GF-D8 (cell line): ENCODE measurements at places on chromosomes 7 and 10.
A peak's percentile ranks its signal among the peaks of the same experiment; 100 is the strongest.

- no peak for DNase-seq
These were observed 38.5 kb downstream of the GRID1 start for GRCh38 chr10:86327954-86328725.

DNA sequence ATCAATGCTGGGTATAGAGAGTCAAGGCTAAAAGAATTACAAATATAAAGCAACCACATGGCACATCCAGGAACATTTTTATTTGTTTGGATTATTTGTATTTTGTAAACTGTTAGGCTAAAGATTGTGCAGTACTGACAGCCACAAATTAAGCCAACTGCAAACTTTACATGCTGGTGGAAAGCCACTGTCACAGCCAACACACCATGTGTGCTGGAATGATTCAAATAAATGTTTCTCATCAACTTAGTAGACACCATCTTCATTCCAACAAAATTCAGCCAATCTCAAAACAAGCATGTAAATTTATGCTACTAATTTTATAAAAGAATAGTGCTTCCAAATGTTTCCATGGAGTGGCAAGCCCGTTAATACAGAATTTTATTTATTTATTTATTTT lies 211.8 kb downstream of the ELMO1 start:
- no peak for DNase-seq

- no peak for DNase-seq
These were observed 2.6 kb upstream of the MYL7 start for GRCh38 chr7:44143646-44144250.

GRCh38 chr10:1631282-1631681 lies 106.0 kb downstream of the ADARB2 start:
- no peak for DNase-seq

GRCh38 chr10:20040012-20040411 lies 223.8 kb downstream of the PLXDC2 start:
- no peak for DNase-seq

- no peak for DNase-seq
These were observed 47.7 kb downstream of the RBM17 start for GRCh38 chr10:6136215-6137201.

DNA sequence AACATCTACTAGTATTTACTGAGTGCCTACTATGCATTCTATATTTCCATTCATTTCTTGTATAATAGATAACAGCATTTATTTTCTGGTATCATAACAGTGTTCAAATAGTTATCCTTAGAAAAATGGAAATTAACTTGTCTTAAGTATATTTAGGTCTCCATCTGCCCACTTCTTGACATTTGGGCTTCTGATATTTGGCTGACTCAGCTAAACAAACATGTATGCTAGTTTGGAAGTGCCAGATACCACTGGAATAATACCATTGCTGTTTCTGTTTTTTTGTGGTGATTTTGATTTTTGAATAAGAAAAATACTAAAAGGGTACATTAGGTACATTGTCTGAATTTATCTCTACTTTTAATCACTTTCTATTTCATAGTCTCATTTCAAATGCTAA lies 169.2 kb downstream of the ST7 start:
- DNase-seq, result no peak

GRCh38 chr7:130566898-130567280 lies 75.0 kb downstream of the MEST start:
- no peak for DNase-seq

DNA sequence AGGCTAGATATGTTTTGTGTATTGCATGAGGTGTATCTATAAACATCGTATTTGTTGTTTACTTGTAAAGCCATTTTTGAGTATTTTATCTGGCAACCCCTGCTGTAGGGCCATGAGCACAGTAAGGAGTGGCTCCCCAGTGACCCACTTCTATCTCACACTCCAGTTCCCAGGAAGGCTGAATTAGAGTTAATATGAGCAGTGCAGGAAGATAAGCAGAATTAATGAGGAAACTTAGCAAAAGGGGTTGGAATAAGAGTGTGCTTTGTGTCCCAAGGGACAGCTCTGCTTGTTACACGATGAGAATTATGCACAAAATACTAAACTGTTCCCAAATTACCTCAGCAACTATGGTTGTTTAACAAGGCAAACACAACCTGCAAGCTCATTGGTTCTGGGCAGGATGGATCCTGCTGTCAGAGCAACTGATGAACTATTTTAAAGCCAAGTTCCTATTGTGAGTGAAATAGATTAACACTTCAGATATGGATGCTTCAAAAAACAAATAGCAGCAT lies 1005.8 kb downstream of the NRG3 start:
- no peak for DNase-seq

- DNase-seq, result peak; percentile 66
These were observed 1.5 kb downstream of the PIK3CG start for GRCh38 chr7:106866298-106867281.

- no peak for DNase-seq
These were observed 26.5 kb downstream of the HDAC9 start for GRCh38 chr7:18521945-18522566.

DNA sequence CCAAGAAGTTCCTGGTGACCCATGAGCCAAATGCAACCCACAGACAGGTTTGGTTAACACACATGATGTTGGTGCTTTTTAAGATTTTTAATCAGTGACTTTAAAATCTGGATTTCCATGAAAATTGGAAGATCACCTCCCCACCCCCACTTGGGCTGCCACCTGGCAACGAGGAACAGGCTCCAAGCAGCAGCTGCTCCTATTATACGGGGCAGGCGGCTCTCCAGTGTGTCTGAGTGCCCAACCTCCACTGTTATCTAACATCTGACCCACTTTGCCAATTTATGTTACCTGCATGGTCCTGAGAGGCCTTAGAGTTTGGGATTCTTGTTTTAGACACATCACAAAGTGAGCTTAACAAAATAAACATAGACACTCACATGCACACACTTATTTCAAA lies 56.4 kb downstream of the SGMS1 start:
- DNase-seq, result no peak

DNA sequence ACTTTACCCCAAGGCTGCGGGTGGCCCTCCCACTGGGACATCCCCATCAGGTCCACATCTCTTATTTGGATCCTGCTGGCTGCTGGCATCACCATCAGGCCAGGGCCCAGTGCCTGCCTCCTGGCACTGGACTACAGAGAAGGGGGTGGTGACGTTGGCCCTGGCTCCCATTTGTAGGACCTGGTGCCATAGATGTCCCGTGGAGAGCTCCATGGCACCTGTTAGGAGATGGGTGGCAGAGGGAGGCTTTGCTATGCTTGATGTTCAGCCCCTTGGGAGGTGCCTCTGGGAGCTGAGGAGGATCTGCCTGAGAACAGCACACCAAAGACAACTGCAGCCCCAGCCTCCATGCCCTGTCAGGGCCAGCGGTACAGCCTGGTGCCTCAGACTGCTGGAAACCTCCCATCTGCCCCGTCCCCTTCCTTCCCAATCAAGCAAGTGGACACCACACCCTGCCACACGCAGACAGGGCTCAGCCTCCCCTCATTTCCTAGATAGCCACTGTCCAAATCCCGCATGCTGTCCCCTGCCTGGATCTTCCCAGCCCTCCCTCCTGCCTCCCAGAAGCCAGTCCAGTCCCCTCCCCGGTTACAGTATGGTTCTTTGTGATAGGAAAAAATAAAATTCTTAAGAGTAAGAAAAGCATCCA lies 230.0 kb upstream of the GRB10 start:
- no peak for DNase-seq

DNA sequence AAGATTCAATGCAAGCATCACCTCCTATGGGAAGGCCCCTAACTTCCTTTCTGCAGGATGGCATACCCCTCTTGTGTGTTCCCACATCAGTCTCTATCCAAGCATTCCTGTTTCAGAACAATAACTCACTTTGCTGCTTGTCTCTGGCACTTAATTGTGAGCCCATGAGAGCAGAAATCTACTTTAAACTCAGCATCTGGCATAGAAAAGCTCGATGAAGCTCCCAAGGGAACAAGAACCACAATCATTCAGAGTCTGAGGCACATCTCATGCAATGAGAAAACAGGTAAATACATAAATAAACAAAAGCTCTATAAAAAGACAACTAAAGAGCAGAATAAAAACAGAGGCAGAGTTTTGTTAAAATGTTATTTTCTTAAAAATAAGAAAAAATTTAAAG lies 66.2 kb downstream of the VPS41 start:
- no peak for DNase-seq

- DNase-seq, result no peak
These were observed 164.6 kb downstream of the PKD1L1 start for GRCh38 chr7:47783456-47784223.

GRCh38 chr10:123200531-123200930 lies 46.3 kb downstream of the BUB3 start:
- no peak for DNase-seq

DNA sequence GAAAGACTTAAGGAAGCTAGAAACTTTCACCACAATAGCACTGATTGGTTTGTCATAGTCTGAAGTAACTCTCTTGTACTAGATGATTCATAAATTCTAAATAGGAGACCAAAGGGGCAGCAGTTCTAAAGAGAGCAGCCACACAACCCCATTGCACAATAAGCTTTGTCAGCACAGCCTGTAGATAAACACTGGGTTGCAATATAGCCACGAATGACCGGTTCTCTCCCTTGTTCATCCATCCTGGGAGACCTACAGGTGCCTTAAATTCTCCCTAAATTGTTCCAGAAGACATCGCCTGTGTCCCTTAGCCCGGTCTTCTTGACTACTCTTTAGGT lies 167.0 kb downstream of the SNX13 start:
- DNase-seq, result peak; percentile 25

DNA sequence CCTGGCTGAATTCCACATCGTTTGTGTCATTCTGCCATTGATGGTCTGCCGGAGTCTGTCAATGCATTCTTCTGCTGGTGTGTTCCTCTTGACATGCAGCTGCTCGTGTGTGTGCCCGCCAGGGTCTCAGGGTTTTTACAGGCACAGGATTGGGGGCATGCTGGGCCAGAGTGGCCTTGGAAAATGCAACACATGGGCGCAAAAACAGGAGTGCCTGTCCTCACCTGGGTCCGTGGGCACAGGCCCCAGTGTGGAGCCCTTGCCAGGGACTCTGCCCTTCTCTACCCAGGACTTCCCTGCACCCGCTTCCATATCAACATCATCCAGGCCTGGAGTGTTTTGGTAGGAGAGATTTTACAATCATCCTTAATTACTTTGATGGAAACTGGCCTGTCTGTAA lies 340.7 kb downstream of the KIF20B start:
- no peak for DNase-seq

- no peak for DNase-seq
These were observed 15.7 kb upstream of the CBLL1 start for GRCh38 chr7:107728276-107728675.
